ENCODE measurements at places on chromosomes 7 and 10. TPM values are rescaled to one million over a fixed set of nuclear protein-coding genes. Genes with fewer than 3 reads are reported as not detected.

DNA sequence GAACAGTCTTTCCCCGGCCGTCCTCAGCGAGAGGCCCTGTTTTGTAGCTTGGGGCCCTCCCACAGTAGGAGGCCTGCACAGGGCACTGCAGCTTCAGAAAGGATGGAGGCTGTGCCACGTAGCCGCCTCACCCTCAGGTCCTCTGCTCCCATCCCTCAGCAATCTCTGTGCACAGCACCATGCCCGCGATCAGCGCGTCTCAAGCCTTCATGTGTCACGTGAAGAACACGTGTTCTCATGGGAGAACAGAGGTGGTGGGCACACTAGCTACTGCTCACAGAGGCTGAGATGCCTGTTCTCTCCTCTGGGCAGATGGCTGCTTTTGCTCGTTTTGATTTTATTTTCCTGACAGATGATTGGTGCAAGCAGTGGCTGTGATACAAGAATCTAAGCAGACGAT lies 8.5 kb upstream of the SHH start:
- H3K27ac ChIP-seq: no peak overlapping the region
- no peaks in the 10 kb centered on the region for H3K4me1 ChIP-seq
- H3K36me3 ChIP-seq: no peaks in the 10 kb centered on the region

GRCh38 chr7:48017674-48018073 lies 11.2 kb downstream of the SUN3 start:
- no peaks in the 10 kb centered on the region for H3K27me3 ChIP-seq
- no peaks in the 10 kb centered on the region for H3K4me1 ChIP-seq
- no peaks in the 10 kb centered on the region for H3K36me3 ChIP-seq
- no peak overlapping the region for H3K27ac ChIP-seq
- no peak for DNase-seq
- no peak overlapping the region for H3K4me3 ChIP-seq

- no peak overlapping the region for H3K27ac ChIP-seq
- H3K4me3 ChIP-seq: no peak overlapping the region
- DNase-seq: no peak
- peaks cover 9% of the 10 kb centered on the region for H3K4me1 ChIP-seq
- H3K27me3 ChIP-seq: peaks cover 56% of the 10 kb centered on the region
These were observed 15.3 kb downstream of the GPRIN2 start for GRCh38 chr10:46541017-46541661.

DNA sequence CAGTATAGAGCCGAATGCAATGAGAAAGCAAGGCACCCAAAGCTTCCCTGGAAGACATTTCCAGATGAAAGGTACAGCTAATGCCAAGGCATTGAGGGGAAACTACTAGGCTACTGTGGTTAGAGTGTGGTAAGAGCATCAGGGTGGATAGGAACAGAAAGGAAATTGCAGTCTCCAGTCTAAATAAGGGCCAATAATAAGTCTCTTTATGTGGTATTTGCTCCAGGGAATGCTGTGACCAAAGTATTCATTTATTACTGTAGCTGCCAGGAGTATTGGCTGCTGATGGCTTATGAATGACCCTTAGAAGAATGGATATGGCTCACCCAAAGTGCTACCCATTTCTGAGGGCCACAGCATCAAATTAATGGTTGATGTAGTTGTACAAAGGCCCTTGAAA lies 30.1 kb upstream of the POT1 start:
- H3K27ac ChIP-seq: no peak overlapping the region
- no peak for DNase-seq
- H3K27me3 ChIP-seq: no peaks in the 10 kb centered on the region

GRCh38 chr7:82803411-82803810 lies 359.3 kb downstream of the PCLO start:
- no peaks in the 10 kb centered on the region for H3K27me3 ChIP-seq
- H3K27ac ChIP-seq: no peak overlapping the region
- no peak for DNase-seq

DNA sequence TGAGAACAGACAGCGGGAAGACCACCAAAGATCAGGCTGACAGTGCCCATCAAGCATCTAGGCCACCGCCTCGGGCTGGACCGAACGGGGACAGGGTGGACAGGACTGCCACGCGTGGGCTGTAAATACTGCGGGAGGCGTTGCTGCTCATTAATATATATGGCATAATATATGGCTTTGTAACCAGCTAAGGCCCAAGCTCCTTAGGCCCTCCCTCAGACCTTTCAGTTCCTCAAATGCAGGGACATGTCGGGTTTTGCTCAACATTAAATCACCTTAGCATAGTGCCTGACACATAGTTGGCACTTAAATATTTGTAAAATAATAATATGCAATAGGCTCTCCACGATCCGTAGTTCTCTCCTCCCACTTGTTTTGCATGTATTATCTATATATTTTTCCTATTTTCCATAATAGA lies 402 bp upstream of the TMEM168 start:
- H3K4me1 ChIP-seq: peaks cover 41% of the 10 kb centered on the region
- peak overlapping the region; percentile 94 for H3K4me3 ChIP-seq
- H3K27me3 ChIP-seq: no peaks in the 10 kb centered on the region
- peak overlapping the region; percentile 93 for H3K27ac ChIP-seq

- H3K4me3 ChIP-seq: no peak overlapping the region
- H3K27me3 ChIP-seq: peaks cover 7% of the 10 kb centered on the region
- H3K36me3 ChIP-seq: peaks cover 2% of the 10 kb centered on the region
- no peak for DNase-seq
These were observed 77.2 kb upstream of the PCBD1 start for GRCh38 chr10:70965566-70965965.

- no peaks in the 10 kb centered on the region for H3K27me3 ChIP-seq
- DNase-seq: no peak
- peak overlapping the region; percentile 90 for H3K4me3 ChIP-seq
- no peaks in the 10 kb centered on the region for H3K36me3 ChIP-seq
These were observed 2.5 kb downstream of the CYREN start for GRCh38 chr7:135168001-135168400.

- H3K27me3 ChIP-seq: no peaks in the 10 kb centered on the region
- no peaks in the 10 kb centered on the region for H3K36me3 ChIP-seq
- DNase-seq: no peak
- H3K27ac ChIP-seq: no peak overlapping the region
These were observed 1.5 kb downstream of the USP54 start for GRCh38 chr10:73589563-73590126.

- DNase-seq: no peak
- H3K4me3 ChIP-seq: no peak overlapping the region
- H3K27ac ChIP-seq: no peak overlapping the region
- peaks cover 21% of the 10 kb centered on the region for H3K4me1 ChIP-seq
- peaks cover 26% of the 10 kb centered on the region for H3K27me3 ChIP-seq
These were observed 2.5 kb downstream of the SCIN start for GRCh38 chr7:12572941-12573575.

Gene ACTL6B
- not detected for polyA plus RNA-seq

Gene CTBP2
- polyA plus RNA-seq: 0.05 TPM

Gene HPSE2
- polyA plus RNA-seq: 0.07 TPM

Gene ZNF727
- not detected for polyA plus RNA-seq

Gene DENND2A
- not detected for polyA plus RNA-seq

Gene CFAP58
- polyA plus RNA-seq: not detected

Gene CLEC2L
- polyA plus RNA-seq: not detected
